ENCODE measurements at places on chromosomes 1 and 21.
A peak's percentile ranks its signal among the peaks of the same experiment; 100 is the strongest.

GRCh38 chr1:63690966-63691700 lies 82.7 kb upstream of the ROR1 start:
- DNase-seq = no peak

GRCh38 chr1:29845910-29846309 lies 609.6 kb downstream of the PTPRU start:
- no peak for DNase-seq

DNA sequence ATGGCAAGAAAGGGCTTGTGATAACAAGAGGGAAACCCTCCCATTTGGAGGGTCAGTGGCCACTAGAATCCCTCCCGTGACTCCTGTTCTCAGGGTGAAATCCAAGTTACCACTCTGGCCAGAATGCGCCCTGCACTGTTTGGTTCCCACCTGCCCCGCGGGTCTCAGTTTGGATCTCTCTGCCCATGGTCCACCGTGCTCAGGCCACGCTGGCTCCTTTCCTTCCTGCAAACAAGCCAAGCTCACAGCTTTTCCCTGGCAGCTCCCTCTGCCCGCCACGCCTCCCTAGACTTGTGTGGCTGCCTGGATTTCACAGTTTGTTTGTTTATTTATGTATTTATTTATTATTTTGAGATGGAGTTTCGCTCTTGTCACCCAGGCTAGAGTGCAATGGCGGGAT lies 179.5 kb upstream of the VAMP3 start:
- no peak for DNase-seq

GRCh38 chr1:210663730-210664573 lies 335.2 kb downstream of the HHAT start:
- DNase-seq = no peak

GRCh38 chr1:183732236-183732880 lies 72.6 kb upstream of the RGL1 start:
- no peak for DNase-seq

DNA sequence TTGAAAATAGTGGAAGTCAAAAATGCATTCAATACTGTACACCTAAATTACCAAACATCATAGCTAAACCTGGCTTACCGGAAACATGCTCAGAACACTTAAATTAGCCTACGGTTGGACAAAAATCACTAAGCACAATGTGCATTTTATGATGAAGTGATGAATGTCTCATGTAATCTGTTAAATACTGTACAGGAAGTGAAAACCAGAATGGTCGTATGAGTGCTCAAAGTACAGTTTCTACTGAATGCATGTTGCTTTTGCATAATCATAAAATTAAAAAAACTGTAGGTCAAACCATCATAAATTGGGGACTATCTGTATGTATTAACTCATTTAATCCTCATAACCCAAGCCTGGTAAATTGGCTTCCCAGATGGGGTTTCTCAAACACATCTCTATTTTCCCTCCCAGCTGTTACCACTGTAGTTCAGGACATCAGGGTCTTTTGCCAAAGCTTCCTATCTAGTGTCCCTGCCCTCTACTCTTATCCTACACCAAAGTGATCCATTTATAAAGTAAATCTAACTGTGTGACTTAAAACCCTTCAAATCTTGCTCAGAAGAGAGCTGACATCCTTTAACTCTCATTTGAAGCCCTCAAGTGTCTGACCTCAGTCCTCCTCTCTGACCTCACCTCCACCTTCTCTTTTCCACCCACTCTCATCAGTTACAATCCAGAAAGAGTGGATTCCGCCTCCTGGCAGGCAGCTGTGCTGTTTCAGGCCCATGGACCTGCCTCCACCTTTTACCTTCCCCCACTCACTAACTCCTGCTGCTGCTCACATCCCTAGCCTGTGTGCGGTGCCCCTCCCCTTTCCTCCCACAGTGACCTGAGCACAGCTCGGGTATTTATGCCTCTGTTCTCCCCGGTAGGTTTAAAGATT lies 356.4 kb upstream of the ST6GALNAC5 start:
- no peak for DNase-seq

DNA sequence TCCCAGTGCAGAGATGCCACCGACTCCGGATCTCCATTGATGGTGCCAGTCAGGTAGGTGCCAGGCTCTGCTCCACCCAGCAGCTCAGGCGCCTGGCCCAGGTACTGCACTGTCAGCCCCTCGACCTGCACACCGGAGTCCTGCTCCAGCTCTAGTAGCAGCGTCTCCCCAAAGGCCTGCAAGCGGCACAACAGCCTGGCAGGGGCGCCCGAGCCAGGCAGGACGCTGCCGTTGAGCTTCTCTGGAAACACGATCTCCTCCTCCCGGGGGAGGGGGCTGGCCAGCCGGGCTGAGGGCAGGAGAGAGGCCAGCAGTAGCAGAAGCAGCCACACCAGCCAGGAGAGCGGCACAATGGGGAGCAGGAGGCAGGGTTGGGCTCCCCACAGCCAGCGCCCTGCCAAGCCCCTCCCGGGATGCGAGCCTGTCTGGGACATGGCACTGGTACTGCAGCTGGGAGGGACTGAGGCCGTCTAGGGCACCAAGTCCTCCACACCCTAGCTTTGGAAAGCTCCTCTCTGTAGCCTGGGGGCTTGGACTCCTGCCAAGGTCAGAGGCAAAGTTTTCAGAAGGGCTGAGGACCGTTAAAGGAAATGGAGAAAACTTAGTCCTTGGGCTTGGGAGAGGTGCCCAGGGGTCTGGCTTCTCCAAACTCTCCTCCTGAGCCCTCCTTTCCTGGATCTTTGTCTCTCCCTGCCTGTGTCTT lies 509 bp downstream of the ADAMTS4 start:
- DNase-seq = no peak

DNA sequence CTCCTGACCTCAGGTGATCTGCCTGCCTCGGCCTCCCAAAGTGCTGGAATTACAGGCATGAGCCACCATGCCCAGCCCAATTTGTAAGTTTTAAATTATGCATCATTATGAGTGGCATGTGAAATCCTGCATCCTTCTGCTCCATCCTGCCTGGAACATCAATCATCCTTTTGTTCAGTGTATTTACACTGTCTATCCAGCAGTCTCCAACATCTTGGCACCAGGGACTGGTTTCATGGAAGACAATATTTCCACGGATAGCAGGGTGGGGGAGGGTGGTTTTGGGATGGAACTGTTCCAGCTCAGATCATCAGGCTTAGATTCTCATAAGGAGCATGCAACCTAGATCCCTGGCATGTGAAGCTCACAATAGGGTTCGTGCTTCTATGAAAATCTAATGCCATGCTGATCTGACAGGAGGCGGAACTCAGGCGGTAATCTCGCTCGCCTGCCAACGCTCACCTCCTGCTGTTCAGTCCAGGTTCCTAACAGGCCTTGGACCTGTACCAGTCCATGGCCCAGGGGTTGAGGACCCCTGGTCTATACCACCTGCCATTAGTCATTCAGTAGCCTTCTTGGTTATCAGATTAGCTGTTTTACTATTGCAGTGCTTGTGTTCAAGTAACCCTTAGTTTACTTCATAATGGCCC lies 22.2 kb upstream of the TCEA3 start:
- DNase-seq = no peak

DNA sequence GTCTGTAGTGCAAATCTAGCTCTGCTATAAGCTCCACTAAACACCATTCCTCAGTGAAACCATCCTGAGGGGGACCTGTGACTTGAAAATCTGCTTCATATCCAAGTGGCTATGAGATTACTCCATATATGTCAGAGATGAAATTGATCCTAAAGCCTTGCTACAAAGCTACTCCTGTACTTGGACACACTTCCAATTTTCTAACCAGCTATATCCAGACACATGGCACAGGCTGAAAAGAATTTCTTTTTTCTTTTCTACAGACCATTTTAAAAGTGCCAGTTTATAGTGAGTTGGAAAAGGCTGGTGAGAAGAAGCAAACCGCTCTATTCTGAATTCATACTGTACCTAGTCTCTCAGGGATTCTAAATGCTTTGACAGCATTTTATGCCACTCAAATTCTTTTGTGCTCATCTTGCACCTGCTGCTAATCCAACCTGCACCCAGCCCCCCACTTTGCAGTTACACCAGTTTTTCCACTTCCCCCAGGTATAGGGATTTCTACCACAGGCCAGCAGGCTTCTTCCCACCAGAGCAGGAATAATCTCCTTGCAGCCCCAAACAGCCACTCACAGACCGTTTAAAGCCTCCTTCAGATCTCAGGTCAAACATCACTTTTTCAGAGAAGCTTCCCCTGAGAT lies 112.5 kb downstream of the RERE start:
- DNase-seq = no peak

DNA sequence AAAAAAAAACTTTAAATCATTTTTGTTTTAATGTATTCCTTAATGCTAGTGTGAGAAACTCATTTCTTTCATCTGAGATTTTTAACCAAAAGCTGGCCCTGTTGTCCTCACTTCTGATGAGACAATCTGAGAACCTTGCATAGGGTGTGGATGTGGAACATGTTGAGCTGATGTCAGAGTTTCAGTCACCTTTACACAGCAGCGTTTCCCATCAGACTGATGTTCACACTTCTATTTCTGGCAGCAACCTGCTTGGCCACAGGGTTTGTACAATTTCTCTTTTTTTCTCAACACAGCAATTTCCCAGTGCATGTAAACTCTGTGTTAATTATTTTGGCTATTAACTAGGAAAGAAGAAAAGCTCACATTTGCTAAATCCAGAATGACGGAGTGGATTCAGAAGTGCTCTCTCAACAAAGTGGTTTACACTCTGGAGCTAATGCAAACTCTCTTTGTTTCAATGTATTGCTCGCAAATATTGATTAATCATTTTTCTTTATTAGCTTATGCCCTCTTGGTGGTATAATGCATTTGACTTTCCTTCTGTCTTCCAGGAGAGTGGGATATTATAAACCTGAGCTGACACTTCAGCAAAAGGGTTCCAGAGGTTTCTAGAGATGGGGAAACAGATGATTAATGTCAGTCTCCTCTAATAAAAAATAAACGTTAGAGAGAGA lies 70.5 kb upstream of the HSPA13 start:
- DNase-seq = no peak

DNA sequence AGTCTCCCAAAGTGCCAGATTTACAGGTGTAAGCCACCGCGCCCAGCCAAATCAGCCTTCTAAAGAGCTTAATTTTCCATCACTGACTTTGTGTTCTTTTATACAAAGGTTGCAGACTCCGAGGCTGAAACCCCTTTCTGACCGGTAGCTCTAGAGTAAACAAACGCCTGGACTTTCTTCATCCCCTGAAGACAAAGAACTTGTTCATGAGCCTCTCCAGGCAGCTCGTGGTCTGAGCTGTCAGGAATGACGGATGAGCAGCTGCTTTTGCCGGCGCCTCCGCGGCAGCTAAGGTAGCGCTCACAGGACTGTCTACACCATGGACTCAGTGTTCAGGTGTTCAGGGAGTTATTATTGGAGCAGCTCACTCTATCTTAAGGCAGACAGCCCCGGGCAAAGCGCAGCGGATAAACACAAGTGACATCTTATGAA lies 128.5 kb upstream of the ERRFI1 start:
- no peak for DNase-seq

DNA sequence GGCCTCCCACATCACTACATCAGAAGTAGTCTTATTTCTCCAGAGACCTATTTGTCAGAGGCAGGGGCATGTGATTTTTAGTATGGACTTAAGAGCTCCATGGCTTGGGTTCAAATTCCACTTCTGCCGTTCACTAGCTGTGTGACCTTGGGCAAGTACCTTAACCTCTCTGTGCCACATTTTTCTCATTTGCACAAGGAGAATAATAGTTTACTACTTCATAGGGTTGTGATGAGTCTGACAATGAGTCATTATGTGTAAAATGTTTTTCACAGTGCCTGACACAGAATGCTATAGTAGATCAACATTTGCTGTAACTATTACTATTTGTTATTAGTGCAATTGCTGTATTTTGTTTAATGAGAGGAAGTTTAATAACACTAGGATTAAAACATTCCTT lies 200.6 kb downstream of the PRDM2 start:
- DNase-seq = no peak

DNA sequence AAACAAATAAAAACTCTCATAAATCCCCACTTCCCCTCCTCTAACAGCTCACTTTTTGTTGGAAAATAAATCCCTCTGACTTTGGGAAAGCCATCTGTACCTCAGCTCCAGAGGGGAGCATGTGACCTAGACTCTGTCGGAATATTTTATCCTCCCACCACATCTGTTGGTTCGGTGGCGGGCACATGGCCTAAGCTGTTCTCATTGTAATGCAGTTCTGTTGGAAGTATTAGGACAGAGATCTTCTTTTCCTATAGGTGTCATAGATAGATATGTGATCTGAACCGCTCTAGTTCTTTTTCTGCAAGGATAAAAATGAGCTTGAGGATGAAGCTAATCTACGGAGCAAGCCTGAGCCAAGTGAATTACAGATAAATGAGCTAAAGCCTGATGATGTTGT lies 50.5 kb upstream of the EPS8L3 start:
- DNase-seq = no peak

- DNase-seq = no peak
Measured at GRCh38 chr1:232650845-232651244, 20.9 kb upstream of the SIPA1L2 start.

- DNase-seq = peak; percentile 7
Measured at GRCh38 chr1:204971517-204972336, 71.3 kb upstream of the CNTN2 start.

- no peak for DNase-seq
Measured at GRCh38 chr1:202110977-202111376, 11.7 kb upstream of the GPR37L1 start.

GRCh38 chr1:31633117-31633516 lies 11.6 kb downstream of the PEF1 start:
- DNase-seq = no peak

DNA sequence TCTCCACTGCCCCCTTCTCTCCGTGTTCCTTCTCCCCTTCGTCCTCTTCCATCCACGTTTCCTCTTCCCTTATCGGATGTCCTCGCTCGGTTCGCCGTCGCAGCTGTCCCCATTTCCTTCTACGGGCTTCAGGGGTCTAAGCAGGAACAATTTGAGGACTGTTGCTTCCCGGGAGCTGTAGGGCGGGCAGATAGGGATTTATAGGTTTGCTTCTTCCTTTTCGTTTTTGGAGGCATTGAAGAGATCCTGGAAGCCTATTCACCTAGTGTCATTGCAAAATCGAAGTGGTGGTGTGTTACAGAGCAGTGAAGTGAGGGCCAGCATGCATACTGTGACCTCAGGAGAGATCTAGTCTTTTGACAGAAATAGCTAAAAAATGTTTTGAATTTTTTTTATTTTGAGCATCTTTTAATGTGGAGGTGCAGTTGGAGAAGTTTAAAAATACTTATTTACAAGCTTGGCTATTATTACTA lies 897 bp downstream of the ZYG11B start:
- no peak for DNase-seq

DNA sequence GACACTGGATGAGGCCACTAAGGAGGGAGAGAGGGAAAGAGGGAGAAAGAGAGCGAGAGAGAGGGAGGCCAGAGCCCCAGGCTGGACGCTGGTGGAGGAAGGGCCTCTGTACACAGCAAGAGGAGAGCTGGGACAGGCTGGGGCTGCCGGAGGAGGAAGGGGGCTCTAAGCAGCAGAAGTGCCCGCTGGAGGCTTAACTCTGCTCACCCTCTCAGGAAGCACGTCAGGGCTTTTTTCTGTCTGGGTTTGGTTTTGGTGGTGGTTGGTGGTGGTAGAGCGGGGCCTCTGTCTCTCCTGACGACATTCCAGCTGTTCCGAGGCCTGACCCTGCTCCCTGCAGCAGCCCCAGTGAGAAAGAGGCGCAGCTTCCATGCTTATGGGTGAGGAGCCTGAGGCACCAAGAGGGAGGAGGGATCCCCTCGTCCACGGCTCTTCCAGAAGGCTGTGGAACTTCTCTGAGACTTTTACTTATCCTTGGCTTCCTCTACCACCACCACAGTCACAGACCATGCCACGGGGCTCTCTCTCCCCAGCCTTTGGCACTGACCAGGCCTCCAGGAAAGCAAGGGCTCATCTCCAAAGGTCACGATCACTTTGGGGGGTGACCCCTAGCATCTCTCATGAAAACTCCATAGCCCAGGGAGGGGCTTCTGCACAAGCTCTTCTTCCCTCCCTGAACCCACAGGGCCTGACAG lies 136.4 kb upstream of the VAMP3 start:
- DNase-seq = no peak

- no peak for DNase-seq
Measured at GRCh38 chr1:221204055-221204833, 325.0 kb downstream of the HLX start.

Measured in HS-27A (cell line).